ENCODE measurements at places on chromosomes 12 and 14. TPM values are rescaled to one million over a fixed set of nuclear protein-coding genes. Genes with fewer than 3 reads are reported as not detected.

SCN8A gene
- total RNA-seq, result 80.3 TPM

CMA1 gene
- not detected for total RNA-seq

SLC6A12 gene
- 11.1 TPM for total RNA-seq

SIRT4 gene
- 2.5 TPM for total RNA-seq

CPM gene
- total RNA-seq, result 2.4 TPM

SPRING1 gene
- total RNA-seq, result 26.4 TPM

AICDA gene
- total RNA-seq, result not detected

NAV3 gene
- total RNA-seq, result 132 TPM

C12orf60 gene
- total RNA-seq, result 4.4 TPM

MANSC1 gene
- total RNA-seq, result 2.4 TPM

Data from cerebellum (tissue), 4 donors.